ENCODE measurements at places on chromosomes 1 and 21. TPM values are rescaled to one million over a fixed set of nuclear protein-coding genes. Genes with fewer than 3 reads are reported as not detected.

PARS2 gene
- total RNA-seq = 4.8 TPM

SELL gene
- 0.20 TPM for total RNA-seq

IRF6 gene
- 0.12 TPM for total RNA-seq

GJC2 gene
- total RNA-seq = 0.64 TPM

DNMT3L gene
- not detected for total RNA-seq

SYNJ1 gene
- total RNA-seq = 3.1 TPM

FCRL6 gene
- not detected for total RNA-seq

COL6A2 gene
- total RNA-seq = 14.9 TPM

NIPAL3 gene
- 6.8 TPM for total RNA-seq

S100A5 gene
- total RNA-seq = 0.70 TPM

JMJD4 gene
- total RNA-seq = 23.6 TPM

KCNH1 gene
- total RNA-seq = 3.5 TPM

EFNA3 gene
- total RNA-seq = 3.4 TPM

HSF2BP gene
- 1.8 TPM for total RNA-seq

ZNF648 gene
- not detected for total RNA-seq

ITLN2 gene
- total RNA-seq = 0.24 TPM

PTGFRN gene
- total RNA-seq = 14.7 TPM

EDN2 gene
- 9.8 TPM for total RNA-seq

UBE4B gene
- total RNA-seq = 13.9 TPM

TFF1 gene
- total RNA-seq = 29.3 TPM

IFNLR1 gene
- total RNA-seq = 1.3 TPM

TCEA3 gene
- 0.42 TPM for total RNA-seq

PTGFR gene
- total RNA-seq = not detected
